ENCODE measurements at places on chromosomes 4 and X.
A peak's percentile ranks its signal among the peaks of the same experiment; 100 is the strongest.

DNA sequence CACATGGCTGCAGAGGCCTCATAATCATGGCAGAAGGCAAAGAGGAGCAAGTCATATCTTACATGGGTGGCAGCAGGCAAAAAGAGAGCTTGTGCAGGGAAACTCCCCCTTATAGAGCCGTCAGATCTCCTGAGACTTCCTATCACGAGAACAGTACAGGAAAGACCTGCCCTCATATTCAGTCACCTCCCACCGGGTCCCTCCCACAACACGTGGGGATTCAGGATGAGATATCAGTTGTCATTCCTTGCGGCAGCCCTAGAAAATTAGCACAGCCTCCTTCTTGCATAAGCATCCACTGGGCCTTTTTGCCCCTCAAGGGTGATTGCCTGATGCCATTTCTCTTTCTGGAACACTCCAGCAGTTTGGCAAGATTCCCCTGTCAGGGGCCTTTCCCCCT is 61.7 kb upstream of the STX18 start:
- no peak for DNase-seq

- DNase-seq, result no peak
Measured at GRCh38 chrX:44875185-44875489, 2.1 kb downstream of the KDM6A start.

DNA sequence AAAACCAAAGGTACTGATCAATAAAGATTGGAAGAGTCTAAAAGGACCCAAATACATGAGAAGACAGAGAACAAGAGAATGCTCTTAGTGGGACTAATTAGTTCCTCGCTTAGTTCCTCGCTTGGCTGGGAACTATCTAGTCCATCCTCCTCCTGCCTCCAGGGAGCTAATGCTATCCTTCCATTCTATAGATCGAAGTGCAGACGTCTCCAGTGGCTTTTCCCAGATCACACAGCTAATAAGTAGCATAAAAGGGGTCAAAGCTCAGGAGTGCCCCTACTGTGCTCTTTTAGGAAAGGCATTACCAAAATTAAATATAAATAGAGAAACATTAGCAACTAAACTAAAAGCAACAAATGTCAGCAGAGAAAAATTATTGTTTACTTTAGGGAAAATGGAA is 42.3 kb upstream of the PPARGC1A start:
- no peak for DNase-seq

- DNase-seq, result no peak
Measured at GRCh38 chr4:173707658-173708419, 177.8 kb upstream of the HAND2 start.

- no peak for DNase-seq
Measured at GRCh38 chrX:40521868-40522450, 58.8 kb upstream of the ATP6AP2 start.

DNA sequence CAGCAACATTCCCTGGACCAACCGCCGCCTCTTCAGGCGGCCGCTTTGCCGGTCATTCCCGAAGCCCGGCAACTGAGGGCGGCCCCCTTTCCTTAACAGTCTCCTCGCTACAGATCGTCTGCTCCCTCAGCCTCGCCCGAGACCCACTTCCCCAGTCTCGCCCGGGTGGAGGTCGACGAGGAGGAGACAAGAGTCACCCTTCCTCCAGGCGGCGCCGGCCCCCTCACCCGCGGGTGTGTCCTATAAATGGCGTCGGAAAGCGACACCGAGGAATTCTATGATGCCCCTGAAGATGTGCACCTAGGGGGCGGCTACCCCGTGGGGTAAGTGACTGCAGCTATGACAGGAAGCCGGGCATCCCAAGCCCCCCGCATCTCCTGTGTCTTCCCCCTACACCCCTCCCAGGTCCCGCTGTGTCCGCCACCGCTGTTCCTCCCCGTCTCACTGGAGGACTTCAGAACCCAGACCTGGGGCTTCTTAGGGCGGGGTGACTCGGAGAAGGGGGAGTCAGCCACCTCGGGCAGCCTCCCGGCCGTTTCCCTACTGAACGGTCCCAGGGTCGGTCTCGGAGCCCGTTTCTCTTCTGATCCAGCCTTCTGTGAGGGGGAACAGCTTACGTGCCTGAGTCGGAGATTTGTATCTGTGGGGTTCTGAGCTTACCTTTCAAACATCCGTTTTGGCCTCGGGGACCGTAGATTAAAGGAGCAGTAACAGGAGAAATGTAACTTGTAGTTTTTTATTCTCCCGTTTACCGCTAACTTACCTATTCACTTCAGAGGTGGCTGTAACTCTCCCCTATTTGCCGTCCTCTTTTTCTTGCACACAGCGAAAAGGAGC is 570 bp downstream of the WDR44 start:
- DNase-seq, result peak; percentile 20

- DNase-seq, result peak; percentile 84
Measured at GRCh38 chr4:185183622-185184281, 20.0 kb downstream of the CFAP97 start.

DNA sequence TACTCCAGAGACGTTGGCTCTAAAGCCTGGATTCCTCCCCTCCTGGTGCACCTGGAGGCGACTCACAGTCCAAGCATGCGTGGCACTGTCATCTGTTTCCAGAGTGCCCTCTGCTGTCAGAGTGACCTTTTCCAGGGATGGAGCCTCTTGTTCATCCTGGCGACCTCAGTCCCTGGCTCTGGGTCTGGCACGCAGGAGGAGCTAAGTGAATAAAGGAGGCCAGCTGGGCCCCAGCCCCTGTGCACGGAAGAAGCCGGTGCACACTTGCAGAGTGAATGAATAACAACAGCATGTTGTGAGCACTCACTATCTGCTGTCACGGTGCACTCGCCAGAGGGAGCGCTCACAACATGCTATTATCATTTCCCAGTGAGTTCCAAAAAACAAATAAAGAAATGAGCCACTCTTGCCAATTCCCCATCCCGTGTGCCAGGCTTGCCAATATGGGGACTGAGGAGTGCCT is 27.8 kb upstream of the PSAPL1 start:
- peak; percentile 44 for DNase-seq

- no peak for DNase-seq
Measured at GRCh38 chr4:112492321-112492720, 23.7 kb downstream of the NEUROG2 start.

- no peak for DNase-seq
Measured at GRCh38 chrX:65997978-65998717, 41.7 kb downstream of the VSIG4 start.
